Ovary (tissue), 10 donors: ENCODE measurements at places on chromosomes 6 and 20.

- no peak for DNase-seq
These were observed 2.0 kb downstream of the PI3 start for GRCh38 chr20:45176526-45177267.

GRCh38 chr20:5686384-5687105 lies 63.7 kb upstream of the SHLD1 start:
- DNase-seq = no peak

DNA sequence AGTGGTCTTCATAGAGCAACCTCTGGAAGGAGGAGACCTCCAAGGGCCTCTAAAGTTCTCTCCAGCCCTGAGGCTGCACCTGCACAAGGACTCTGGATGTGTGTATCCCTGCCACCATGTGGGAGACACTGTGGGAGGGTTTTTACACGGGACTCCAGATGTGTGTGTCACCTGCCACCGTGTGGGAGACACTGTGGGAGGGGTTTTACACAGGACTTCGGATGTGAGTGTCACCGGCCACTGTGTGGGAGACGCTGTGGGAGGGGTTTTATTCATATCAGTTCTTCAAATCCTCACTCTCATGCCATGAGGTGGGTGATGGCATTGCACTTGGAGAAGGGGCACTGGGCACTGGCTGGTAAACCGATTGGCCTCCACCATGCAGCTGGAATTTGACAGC lies 90.2 kb upstream of the SSTR4 start:
- DNase-seq = no peak

DNA sequence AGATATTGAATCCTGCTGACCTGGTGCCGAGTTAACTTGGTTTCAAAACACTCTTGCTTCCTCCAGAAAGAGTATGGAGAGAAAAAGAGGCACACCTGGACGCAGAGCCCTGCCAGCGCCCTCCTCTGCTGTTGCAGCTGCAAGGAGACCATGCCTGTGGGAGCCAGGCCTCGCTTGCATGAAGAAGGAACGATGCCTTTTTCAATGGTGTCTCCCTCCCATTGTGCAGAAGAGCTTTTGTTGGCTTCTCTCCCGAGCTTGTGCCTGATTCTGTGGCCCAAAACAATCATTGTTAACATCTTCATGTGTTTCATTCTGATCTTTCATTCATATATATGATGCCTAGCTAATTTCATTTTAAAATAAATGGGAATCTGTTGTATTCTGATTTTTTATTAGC lies 98.1 kb downstream of the FAM120B start:
- DNase-seq = no peak

DNA sequence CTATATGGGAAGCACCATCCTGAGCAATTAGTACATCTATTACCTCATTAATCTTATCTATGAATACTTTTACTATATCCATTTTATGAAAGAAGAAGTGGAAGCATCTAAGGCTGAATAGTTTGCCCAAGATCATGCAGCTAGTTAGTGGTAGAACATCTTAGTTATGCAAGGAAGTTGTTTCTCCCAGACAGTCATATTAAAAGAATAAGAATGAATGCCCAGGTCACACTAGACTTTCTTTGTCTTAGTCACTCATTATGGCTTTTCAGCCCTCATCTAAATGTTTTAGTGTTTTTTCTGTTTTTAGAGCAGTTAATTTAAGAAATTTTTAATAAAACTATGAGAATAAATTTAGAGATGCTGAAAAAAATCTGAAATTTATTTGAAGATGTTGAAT lies 517.5 kb downstream of the CDKAL1 start:
- DNase-seq = no peak

DNA sequence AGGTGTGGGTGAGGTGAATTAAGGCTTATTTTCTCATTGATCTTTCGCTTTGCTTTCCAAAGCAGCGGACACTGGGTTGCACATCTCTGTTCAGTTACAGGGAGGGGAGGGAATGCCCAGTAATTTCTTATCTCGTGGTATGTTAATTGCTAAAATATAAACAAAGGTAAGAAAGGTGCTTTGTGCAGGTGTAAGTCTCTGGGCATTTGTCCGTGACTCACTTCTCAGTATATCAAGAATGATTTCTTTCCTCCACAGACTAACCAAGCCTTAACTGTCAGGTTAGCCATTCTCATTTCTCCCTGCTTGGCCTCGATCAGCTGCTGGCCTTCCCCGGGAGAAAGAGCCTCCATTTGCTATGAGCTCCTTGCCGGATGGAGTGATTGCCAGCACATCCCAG lies 862.1 kb downstream of the KIF16B start:
- no peak for DNase-seq
